Mucosa of gallbladder (tissue), 1 donor: ENCODE measurements at places on chromosomes 1 and 21.
A peak's percentile ranks its signal among the peaks of the same experiment; 100 is the strongest.

DNA sequence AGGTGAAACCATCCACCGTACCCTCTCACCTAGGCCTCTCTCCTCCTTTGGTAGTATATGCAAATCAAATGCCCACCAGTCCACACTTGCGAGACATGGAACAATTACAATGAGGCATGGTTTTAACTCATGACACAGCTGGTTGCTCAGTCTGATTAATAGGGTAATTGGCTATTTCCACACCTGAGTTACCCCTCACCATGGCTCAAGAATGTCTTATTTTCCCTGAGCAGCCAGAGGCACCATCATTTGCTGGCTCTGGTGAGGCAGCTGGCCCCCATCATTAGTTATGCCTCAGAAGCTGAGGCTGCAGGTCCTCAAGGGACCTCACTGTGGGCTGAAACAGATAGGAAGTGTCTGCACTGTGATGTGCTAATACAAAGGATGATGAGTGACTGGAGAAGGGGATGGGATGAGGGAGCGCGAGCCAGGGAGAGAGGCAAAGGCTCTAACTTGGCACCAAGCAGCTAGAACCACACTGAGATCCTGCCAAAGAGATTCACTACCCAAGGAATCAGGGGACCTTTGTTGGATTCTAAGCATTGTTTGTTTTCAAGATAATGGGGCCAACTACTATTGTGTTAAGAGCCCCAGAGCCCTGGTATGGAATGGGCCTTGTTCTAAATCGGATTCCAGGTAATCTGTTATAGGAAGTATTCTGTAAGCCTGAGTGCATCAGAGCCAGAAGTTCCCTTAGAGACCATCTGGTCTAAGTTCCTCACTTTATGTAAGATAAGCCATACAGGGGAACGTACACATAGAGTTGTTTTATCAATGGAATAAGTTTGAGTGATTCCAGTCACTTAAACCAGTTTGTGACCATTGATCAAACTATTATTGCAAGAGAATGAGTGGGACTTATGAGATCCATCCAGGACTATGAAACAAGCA lies 80.0 kb upstream of the CNTN2 start:
- DNase-seq, result no peak

- DNase-seq, result no peak
Observed at GRCh38 chr1:50109647-50110075, 941 bp downstream of the ELAVL4 start.

DNA sequence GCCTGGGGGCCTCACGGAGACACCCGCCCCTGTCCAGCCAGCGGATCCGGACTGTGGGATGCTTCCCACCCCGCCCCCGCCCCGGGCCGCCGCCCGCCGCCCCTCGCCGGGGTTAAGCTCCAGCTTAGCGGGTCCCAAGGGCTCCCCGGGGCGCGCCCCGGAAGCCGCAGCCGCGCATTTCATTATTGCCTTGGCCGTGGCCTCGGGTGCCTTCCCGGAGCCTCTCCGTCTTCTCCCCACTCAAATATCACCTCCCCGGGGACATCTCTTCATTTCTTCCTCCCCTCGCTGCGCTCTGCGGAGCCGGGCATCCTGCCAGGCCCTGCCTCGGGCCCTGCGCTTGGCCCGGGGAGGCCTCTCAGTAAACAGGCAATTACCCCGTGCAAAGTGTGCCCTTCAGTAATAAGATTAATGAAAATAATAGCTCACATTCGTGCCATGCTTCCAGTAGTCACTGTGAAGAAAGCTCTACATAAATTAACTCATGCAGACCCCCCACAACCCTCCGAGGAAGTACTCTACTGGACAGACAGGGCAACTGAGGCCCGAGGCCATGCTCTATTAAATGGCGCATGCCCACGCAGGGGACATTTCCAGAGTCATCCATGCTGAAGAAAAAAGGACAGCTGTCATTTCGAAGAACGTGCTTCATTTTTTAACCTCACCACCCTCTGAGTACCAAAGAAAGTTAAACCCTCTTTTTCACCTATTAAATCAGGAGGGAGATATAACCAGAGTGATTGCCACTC lies 49.9 kb upstream of the LAPTM5 start:
- DNase-seq, result no peak

DNA sequence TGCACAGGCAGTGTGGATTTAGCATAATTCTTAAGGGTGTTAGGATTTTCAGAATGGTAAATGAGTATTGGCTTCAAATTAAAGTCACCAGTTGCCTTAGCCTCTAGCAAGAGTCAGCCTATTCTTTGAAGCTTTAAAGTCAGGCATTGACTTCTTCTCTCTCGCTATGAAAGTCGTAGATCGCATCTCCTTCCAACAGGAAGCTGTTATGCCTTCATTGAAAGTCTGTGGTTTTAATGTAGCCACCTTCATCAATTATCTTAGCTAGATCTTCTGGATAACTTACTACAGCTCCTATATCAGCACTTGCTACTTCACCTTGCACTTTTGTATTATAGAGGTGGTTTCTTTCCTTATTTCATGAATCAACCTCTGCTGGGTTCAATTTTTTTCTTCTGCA lies 320.2 kb downstream of the PTPRC start:
- no peak for DNase-seq

DNA sequence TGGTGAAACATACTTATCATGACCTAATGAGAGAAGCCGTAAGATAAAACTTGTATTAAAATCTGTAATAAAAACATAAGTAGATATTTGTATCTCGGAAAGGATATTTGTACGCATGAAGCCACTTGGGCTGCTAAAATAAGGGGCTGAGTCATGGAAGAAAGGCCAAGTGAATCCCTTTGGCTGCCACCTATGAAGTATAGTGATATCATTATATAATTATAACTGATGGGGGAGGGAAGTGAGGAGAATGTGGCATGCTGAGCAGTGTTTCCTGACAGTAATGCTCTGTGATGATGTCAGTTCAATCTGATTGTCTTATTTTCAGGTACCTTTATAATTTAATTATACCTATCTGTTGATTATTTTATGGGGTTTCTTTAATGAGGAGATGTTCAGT lies 13.6 kb downstream of the RWDD3 start:
- no peak for DNase-seq

- no peak for DNase-seq
Observed at GRCh38 chr1:213720032-213720431, 267.7 kb upstream of the PROX1 start.

GRCh38 chr21:27564684-27565301 lies 597.9 kb upstream of the ADAMTS5 start:
- DNase-seq, result peak; percentile 23

DNA sequence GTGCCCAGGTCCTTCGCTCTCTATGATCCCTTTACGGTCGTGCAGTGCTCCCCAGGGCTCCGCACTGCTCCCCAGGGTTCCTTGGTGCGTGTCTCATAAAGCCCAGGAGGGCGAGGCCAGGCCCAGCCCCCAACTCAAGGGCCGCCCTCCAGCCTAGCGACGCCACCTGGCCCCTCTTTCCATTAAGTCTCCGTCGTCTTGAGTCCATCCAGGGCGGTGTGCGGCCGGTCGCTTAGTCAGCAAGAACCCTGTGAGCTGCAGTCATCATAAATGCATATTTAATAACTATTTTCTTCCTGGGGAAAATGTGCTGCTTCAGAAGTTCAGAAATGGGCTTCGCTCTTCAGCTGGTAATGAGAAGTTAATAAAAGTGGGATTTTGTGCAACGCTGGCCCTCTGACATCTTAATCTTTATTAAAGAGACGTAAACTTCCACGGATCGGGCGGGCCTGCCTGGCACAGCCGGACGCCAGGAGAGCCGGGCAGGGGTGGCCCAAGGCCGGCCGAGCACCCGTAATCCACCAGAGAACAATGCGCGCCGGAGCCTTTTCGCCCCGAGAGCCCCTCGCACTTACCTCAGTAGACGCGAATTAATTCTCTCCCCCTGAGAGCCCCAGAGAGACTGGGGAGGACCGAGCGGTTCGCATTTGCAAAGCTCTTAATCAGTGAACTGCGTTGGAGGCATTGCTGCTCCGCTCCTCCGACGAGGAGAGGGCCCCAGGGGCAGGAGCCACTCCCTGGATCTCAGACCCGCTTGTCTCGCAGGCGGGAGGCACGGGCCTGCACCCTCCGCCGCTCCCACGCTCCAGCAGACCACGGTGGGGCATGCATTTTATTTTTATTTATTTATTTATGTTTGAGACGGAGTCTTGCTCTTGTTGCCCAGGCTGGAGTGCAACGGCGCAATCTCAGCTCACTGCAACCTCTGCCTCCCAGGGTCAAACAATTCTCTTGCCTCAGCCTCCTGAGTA lies 188.3 kb upstream of the ARHGEF16 start:
- DNase-seq, result no peak

- no peak for DNase-seq
Observed at GRCh38 chr1:31335007-31335406, 37.9 kb downstream of the FABP3 start.

GRCh38 chr1:198892065-198892464 lies 253.2 kb downstream of the PTPRC start:
- no peak for DNase-seq

GRCh38 chr1:36846357-36846756 lies 188.0 kb downstream of the GRIK3 start:
- no peak for DNase-seq

DNA sequence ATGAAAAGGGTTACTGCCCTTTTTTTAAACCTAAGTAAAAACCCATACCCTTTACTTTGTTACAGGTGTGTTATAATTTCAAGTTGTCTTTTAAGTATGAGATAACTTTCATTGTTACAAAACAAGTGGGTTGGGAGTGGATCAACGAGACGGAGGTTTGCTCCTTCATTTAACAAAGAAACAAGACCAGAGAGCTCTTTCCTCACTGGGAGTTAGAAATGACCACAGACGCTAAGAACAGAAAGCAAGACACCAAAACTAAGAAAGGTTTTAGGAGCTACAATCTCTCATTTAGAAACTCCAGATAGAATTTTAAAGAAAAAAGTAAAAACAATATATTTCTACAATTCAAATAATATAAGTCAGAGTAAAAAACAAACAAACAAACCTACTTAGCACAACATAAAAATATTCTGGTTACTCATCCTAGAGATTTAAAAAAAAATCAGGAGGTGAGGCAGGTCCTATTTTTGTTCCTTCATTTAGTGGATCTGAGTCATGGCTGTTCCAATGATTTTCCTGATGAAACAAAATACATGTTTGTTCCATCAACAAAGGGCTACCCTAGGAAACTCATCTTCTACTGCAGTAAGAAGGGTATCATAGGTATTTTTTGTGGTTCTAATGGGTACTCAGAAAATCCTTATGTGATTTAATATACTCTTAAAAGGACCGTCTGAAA lies 33.0 kb downstream of the APP start:
- DNase-seq, result no peak
